ENCODE measurements at places on chromosomes 5 and 9.

DNA sequence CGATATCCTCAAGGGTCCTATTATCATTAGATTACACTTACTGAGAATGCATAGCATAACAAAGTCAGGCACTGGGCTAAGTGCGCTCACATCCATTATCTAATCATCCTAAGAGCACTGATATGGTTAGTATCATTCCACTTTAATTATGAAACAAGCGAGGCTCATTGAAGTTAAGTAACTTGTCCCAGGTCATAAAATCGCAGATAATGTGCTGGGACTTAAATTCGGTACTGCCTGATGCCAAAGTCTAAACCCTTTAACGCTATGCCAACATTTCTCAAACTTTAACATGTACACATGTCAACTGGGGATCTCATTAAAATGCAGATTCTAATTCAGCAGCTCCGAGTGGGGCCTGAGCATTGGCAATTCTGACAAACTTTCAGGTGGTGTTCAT, 204.7 kb downstream of the PTTG1 start:
- DNase-seq = no peak

DNA sequence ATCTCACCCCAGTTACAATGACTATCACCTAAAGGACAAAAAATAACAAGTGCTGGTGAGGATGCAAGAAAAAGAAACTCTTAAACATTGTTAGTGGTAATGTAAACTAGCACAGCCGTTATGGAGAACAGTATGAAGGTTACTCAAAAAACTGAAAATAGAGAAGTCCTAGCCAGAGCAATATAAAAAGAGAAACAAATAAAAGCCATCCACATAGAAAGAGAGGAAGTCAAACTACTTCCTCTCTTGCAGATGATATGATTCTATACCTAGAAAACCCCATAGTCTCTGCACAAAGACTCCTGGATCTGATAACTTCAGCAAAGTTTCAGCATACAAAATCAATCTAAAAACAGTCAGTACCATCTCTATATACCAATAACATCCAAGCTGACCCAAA, 221.5 kb upstream of the FAM174A start:
- no peak for DNase-seq

DNA sequence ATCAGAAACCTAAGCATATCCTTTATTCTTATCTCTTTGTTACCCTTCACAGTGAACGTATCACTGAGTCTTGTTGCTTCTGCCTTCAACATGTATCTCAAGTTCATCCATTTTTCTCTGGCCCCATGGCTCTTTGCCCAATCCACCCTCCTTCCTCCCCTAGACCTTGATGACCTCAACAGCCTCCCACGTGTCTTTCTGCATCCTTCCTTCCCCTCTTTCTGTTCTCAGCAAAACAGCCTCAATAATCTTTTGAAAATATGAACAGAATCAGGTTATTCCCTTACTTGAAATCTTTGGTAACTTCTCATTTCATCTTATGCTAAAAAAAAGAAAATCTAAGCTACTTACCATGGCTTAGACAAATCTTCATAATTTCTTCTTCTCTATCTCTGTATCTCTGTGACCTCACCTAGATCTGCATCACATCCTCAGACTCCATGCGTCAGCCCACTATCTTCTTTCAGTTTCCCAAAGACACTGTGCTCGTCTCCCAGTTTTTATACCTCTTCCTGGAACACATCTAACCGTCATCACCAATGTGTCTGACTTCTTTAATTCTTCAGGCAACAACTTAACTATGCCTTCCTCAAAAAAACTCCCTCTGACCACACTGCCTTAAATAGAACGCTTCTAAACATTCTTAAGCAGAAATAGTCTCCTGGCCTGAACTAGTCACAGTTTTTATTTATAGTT, 208.0 kb downstream of the PARP8 start:
- DNase-seq = no peak

- peak; percentile 77 for DNase-seq
Measured at GRCh38 chr9:4269872-4270271, 30.0 kb downstream of the GLIS3 start.

GRCh38 chr5:181024245-181025064, 15.6 kb upstream of the BTNL9 start:
- DNase-seq = no peak

GRCh38 chr5:154081246-154081645, 42.5 kb downstream of the MFAP3 start:
- DNase-seq = no peak

- DNase-seq = no peak
Measured at GRCh38 chr5:90071656-90072055, 337.9 kb downstream of the CETN3 start.

GRCh38 chr5:95864944-95865504, 42.5 kb upstream of the GLRX start:
- no peak for DNase-seq

DNA sequence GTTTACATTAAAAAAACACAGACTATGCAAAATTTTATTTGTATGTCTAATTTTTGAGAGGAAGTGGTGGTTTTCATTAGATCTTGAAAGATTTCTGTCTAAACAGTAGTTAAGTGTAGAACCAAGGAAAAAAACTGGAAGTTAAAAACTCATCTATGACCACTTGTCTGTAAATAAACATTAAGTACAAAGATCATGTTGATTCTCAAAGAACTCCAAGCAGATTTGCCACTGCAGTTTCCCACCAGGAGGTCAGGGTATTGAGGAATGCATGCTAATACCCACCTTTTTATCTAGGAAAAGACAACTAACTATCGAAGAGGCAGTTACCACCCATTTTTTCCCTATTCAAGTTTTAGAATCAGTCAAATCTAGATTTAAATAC, 1.9 kb downstream of the STOM start:
- no peak for DNase-seq

DNA sequence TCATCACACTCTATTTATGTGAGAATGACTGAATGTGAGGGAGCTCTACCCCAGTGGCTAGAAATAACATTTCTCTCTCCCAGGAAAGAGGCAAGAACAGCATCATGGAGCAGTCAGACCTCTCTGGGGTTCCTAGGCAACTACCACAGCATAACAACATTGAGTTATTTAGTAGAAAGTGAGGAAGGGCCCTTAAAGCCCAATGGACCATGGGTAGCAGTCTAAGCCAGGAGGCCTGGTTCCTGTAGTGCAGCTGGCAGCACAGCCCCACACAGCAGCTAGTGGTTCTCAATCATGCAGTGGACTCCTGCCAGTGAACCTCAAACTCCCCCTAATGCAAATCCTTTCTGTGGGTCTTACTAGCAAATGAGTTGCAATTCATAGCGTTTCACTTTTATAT, 55.3 kb downstream of the SPEF2 start:
- DNase-seq = no peak

DNA sequence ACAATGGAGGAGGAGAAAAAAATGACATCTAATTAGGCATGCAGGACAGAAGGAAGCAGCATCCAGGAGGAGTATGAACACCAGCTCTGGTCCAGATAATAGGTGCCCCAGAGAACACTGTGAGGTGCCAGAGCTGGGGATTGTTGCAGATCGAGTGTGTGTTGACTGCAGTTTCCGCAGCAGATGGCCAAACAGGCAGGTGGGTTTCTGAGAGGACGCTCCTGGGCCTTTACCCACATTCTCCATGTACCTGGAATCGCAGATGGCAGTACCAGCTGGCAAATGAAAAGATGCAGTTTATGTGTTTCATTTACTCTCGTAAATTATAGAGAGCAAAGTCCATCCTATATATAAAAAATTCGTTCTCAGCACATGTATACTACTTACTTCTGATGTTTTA, 182.2 kb upstream of the ISL1 start:
- DNase-seq = no peak

GRCh38 chr9:138009016-138009802, 131.6 kb downstream of the CACNA1B start:
- no peak for DNase-seq

GRCh38 chr5:5140479-5141338, 579 bp downstream of the ADAMTS16 start:
- DNase-seq = no peak

- DNase-seq = no peak
Measured at GRCh38 chr9:105515811-105516413, 42.0 kb upstream of the FKTN start.

DNA sequence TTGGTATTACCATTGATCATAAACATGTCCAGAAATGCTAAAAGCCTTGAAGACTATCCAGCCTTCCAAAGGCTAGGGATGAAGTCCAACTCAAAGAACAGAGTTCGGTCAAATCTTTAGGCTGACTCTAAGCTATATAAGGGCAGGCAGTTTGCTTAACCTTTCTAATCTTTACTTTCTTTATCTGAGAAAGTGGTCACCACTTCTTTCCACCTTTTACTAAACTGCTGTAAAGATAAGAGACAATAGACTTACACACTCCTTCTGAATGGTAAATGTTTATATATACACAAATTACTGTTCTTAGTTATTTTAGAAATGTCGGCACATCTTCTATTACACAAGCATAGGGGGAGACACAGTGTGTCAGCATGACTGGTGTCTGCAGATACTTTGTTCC, 100.4 kb downstream of the NREP start:
- DNase-seq = no peak

DNA sequence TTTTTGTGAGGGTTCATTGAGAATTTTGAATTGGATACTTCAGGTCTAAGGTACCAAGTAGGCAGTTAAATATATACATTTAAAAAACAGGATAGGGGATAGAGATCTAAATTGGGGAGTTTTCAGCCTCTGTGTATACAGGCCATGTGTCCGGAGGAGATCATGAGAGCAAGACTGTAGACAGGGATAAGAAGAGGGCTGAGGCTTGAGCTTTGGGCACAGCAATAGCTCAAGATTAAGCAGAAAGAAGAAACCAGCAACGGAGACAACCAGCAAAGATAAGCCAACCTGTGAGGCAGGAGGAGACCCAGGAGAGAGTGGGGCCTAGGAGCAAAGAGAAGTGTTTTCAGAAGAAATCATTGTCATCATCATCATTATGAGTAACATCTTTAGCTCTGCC, 258.4 kb downstream of the GRIA1 start:
- no peak for DNase-seq

GRCh38 chr5:167912941-167913665, 378.3 kb upstream of the WWC1 start:
- peak; percentile 98 for DNase-seq

DNA sequence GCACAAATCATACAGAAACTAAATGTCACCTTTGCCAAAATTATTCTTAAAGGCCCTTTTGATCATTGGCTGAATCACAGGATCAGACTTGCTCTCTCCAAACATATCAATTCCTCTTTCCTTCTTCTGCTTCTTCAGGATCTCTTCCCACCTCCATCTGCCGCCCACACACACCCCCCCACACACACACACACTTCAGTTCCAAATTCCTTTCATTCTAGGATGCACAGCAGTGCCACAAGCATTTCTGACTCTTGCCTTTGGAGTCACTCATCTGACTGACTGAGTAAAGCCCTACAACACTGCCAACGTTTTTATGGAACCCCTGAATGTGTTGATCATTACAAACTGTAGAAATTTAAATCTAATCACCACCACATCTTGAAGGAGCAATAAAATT, 22.9 kb downstream of the DNAH5 start:
- DNase-seq = no peak

GRCh38 chr5:124263680-124264491, 482.6 kb downstream of the ZNF608 start:
- DNase-seq = no peak

DNA sequence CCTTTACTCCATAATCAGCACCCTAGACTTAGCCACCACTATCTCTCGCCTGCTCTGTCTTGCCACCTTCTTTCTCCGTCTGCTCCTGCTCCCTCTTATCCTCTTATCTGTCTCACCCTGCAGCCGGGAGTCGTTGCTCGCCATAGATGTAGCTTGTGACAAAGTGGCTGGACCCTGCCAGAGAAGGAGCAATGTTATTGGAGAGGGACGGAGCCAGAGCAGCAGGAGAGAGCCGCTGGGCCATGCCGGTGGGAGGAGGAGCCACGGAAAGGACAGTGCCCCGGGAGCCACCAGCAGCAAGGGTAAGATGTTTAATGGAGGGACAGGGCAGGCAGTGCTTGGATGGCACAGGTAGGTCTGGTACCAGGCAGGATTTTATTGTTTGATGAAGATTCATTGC, 137.3 kb downstream of the SEC61B start:
- no peak for DNase-seq

DNA sequence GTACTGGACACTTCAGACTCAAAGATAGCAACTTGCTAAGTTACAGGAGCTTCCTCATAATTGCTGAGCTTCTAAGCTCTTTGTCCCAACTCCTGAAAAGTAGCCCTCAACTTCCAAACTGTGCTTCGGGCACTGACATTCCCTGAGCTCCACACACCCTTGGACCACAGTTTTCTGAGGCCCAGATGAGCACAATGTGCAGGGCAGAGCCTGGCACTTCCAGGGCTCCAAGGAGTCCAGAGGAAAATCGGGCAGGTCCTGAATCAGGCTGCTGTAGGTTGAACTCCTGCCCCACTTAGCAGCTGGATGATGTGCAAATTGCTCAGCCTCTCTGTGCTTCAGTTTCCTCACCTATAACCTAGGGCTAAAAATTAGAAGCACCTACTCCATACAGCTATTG, 54.6 kb upstream of the KCNIP1 start:
- no peak for DNase-seq

GRCh38 chr5:37869216-37869615, 29.4 kb upstream of the GDNF start:
- DNase-seq = no peak

- DNase-seq = no peak
Measured at GRCh38 chr5:98721231-98721928, 52.1 kb upstream of the RGMB start.

GRCh38 chr9:119961774-119962424, 592.7 kb upstream of the BRINP1 start:
- peak; percentile 21 for DNase-seq

GRCh38 chr9:20872340-20872977, 159.0 kb downstream of the HACD4 start:
- no peak for DNase-seq

DNA sequence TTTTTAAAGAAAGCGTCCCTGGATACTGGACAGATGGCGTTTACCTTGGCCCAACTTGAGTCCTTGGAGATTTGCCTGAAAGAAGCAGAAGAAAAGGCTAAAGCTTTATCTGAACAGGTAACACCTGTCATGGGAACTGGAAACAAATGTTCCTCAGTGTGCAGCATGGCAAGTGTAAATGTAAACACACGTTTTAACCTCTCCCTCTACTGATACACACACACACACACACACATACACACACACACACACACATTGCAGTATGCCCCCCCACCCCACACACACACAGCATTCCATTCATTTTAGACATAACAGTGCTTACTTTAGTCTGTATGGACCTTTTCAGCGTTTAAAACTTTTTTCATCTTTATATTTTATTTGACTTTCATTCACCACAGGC, 51.1 kb downstream of the CCDC192 start:
- peak; percentile 3 for DNase-seq

GRCh38 chr5:174409070-174409469, 315.3 kb upstream of the MSX2 start:
- no peak for DNase-seq

- DNase-seq = no peak
Measured at GRCh38 chr5:119435436-119436132, 16.7 kb upstream of the HSD17B4 start.
